Trophoblast cell (in vitro differentiated cells and primary cell): ENCODE measurements at places on chromosomes 5 and 9.

DNA sequence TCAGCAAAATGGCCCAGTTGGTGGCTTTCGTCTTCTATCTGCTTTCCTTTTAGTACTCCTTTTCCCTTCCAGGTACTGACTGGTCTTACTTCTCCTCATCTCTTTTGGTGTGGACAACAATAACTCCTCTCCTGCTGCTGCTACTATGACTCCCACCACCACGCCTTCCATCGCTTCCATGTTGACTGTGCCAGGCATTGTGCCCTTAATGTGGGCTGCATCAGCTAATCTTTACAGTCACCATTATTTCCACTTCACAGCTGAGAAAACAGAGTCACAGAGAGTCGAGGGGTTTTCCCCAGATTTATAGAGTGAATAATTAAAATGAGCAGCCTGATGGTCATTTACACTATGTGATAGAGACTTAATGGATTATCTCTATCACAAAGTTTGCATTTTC lies 184.9 kb upstream of the IL12B start:
- no peak overlapping the region for H3K4me3 ChIP-seq
- H3K4me1 ChIP-seq, result peaks cover 15% of the 10 kb centered on the region
- no peak for DNase-seq
- H3K27ac ChIP-seq, result no peak overlapping the region
- no peaks in the 10 kb centered on the region for H3K27me3 ChIP-seq
- no peaks in the 10 kb centered on the region for H3K36me3 ChIP-seq

DNA sequence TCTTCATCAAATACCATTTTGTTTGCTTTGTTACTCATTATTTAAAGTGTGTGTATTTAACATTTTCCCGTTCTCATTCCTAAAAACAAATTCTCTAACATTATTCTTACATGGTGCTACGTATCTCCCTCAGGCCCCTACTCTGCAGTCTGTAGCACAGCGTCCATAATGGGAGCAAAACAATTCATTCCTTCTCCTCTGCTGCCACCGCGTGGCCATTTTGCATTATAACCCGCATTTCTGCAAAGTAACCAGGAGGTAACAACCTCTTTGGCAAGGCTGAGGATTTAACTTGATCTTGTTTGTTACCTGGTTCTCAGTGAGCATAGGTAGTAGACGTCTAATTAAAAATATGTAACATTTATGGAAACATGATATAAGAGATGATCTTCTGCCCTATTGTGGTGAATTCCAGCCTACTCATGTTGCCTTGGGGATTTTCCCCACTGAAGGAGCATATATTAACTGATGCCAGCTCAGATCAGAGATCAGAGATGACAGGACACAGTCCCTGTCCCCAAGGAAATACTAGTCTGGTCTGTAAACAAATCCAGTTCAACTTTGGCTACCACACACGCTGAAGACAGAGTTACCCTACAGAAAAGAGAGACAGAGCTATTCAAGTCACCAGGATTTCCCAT lies 10.5 kb downstream of the OR1K1 start:
- no peaks in the 10 kb centered on the region for H3K27me3 ChIP-seq
- H3K27ac ChIP-seq, result no peak overlapping the region
- no peaks in the 10 kb centered on the region for H3K36me3 ChIP-seq
- peak; percentile 82 for DNase-seq

DNA sequence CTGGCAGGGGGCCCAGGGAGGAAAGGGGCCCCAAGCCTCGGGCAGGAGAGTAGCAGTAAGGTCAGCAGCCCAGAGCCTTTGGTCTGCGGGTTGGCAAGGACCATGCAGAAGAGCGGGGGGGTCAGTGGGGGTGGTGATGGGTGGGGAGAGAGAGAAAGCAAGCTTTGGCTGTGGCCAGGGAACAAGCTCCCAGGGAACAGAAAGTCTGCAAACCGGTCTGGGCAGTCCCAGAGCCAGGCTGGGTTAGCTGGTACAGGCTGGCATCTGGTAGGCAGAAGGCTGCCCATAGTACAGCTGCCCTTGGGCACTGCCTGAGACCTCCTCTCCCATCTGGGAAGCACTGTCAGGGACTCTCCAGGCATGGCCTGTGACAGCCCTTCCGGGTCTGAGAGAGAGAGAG lies 10.5 kb upstream of the EPB41L4B start:
- H3K4me1 ChIP-seq, result peaks cover 14% of the 10 kb centered on the region
- H3K36me3 ChIP-seq, result no peaks in the 10 kb centered on the region
- no peak overlapping the region for H3K27ac ChIP-seq
- no peaks in the 10 kb centered on the region for H3K27me3 ChIP-seq
- DNase-seq, result no peak

- DNase-seq, result no peak
- H3K27me3 ChIP-seq, result peaks cover 21% of the 10 kb centered on the region
- H3K27ac ChIP-seq, result no peak overlapping the region
- no peaks in the 10 kb centered on the region for H3K4me1 ChIP-seq
Observed at GRCh38 chr9:135076143-135076875, 11.2 kb upstream of the OLFM1 start.

- no peaks in the 10 kb centered on the region for H3K36me3 ChIP-seq
- no peak overlapping the region for H3K4me3 ChIP-seq
- DNase-seq, result no peak
- H3K27ac ChIP-seq, result no peak overlapping the region
Observed at GRCh38 chr9:70746760-70747159, 332.3 kb upstream of the KLF9 start.

- no peak overlapping the region for H3K27ac ChIP-seq
- H3K4me1 ChIP-seq, result peaks cover 4% of the 10 kb centered on the region
- no peaks in the 10 kb centered on the region for H3K36me3 ChIP-seq
- no peak overlapping the region for H3K4me3 ChIP-seq
- no peak for DNase-seq
- H3K27me3 ChIP-seq, result no peaks in the 10 kb centered on the region
Observed at GRCh38 chr5:37254581-37254980, 5.4 kb upstream of the CPLANE1 start.

DNA sequence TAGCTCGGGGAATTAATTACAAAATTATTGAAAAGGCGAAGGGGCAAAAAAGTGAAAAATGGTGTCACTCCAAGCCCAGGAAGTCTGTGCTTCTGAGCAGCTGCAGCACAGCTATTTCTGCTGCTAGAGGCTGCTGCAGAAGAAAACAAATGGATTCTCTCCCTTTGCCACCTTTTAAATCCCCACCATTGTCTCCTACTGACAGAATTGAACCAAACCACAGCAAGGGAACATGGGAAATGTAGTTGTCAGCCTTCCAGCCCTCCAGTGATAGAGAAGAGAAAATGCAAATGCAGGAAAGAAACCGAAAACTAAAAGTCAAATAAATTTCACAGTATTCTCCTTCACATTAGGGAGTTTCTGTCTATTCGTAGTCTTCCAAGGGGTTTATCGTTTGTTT lies 33.4 kb upstream of the CDC42SE2 start:
- H3K27me3 ChIP-seq, result no peaks in the 10 kb centered on the region
- H3K4me1 ChIP-seq, result no peaks in the 10 kb centered on the region
- no peak overlapping the region for H3K4me3 ChIP-seq

- no peak for DNase-seq
- no peak overlapping the region for H3K4me3 ChIP-seq
- no peaks in the 10 kb centered on the region for H3K27me3 ChIP-seq
- H3K36me3 ChIP-seq, result no peaks in the 10 kb centered on the region
- no peak overlapping the region for H3K27ac ChIP-seq
Observed at GRCh38 chr9:81080900-81081299, 608.4 kb downstream of the TLE1 start.

DNA sequence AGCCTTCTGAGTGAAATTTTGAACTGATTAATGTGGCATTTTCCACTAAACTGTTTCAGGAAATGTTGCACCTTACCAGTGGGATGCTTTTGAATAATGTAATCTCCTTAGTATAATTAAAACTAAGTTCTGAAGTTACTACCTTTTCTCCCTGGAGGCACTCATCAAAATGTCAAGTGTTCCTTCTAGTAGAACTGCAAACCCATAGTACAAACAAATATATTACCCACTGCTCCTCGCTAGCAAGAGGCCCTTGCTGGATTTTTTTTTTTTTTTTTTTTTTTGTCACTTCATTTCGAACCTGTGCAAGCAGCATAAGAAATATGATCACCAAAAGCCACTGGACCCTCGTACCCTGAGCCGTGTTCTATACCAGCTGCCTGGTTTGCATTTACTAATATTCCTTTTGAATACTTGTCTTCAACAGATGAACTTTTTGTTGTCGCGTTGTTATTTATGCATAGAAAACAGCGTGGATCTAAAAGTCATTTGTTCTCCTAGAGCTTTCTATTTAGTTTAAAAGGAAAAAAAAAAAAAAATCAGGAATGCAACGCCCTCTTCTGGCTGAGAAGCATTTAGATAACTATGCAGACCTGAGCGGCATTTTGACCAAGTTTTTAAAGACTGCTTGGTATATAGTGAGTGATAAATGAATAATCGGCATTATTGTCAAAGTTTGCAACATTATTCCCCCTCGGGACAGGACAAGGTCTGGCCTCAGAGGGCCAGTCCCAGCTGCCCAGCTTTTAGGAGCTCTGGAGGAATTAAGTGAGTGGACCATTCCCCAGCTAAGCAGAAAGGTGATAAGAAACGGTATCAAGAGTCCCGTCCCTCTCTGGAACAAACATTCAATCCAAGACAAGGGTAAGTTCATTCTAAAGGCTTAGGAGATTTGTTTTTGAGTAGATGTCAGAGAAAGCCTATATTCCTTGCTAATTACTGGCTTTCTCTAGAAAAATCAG lies 162.5 kb upstream of the KIF2A start:
- H3K27ac ChIP-seq, result no peak overlapping the region
- no peaks in the 10 kb centered on the region for H3K4me1 ChIP-seq
- DNase-seq, result peak; percentile 4
- no peaks in the 10 kb centered on the region for H3K36me3 ChIP-seq
- H3K4me3 ChIP-seq, result no peak overlapping the region

DNA sequence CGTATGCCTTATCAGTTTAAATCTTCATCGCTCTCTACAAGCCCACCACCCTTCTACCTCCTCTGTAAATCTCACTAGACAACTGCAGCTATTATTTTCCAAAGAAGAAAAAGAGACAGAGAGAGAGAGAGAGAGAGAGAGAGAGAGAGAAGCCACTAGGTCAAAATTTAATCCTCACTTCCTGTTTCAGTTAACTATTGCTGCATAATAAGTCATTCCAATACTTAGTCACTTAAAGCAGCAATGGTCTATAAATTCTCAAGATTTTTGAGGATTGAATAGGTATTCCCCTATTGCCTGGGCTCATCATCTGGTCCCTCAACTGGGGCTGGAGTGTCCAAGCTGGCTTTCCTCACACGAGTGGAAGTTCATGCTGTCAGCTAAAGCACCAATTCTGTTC lies 68.8 kb downstream of the ITGA1 start:
- H3K27ac ChIP-seq, result no peak overlapping the region
- H3K27me3 ChIP-seq, result no peaks in the 10 kb centered on the region
- H3K4me1 ChIP-seq, result no peaks in the 10 kb centered on the region
- DNase-seq, result no peak
- no peak overlapping the region for H3K4me3 ChIP-seq

DNA sequence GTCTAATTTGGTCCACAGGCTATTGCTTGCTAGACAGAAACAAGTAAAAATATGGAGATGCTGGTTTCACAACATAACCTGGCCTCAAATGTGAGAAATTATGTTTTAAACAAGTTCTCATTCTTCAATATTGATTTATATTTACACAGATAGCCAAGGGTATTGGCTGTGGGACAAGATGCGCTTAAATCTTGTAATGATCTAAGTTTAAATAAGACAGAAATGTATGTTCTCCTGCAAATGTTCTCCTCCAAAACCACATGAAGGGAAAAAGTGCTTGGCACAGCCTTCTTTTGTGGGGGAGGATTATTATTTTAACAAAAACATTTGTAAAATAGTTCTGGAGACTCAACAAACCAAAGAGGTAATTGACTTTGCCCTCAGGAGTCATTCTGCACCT lies 356.0 kb downstream of the DMAC1 start:
- no peaks in the 10 kb centered on the region for H3K4me1 ChIP-seq
- no peak for DNase-seq
- H3K27ac ChIP-seq, result no peak overlapping the region
- no peaks in the 10 kb centered on the region for H3K27me3 ChIP-seq
- H3K4me3 ChIP-seq, result no peak overlapping the region

DNA sequence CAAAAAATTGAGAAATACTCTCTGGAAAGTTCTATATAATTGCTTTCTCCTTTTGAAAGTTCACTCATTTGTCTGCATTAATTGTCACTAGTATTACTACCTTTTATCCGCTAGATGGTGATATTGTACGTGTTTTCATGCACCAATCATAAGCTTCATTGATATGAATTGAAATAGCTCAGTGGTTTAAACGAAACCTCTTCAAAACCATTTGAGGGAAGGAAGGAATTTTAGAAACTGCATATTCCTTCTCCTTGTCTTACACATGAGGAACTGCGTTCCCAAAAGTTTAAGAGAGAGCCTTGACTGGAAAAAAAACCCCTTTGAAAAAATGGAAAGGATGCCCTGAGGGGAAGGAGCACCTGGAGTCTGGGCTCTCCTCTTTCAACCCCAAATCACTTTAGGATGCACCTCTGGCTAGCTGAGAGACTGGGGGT lies 98.6 kb downstream of the YTHDC2 start:
- no peak for DNase-seq
- H3K27me3 ChIP-seq, result no peaks in the 10 kb centered on the region
- H3K27ac ChIP-seq, result no peak overlapping the region
- H3K4me1 ChIP-seq, result no peaks in the 10 kb centered on the region
- no peak overlapping the region for H3K4me3 ChIP-seq

- H3K27ac ChIP-seq, result no peak overlapping the region
- DNase-seq, result no peak
- H3K27me3 ChIP-seq, result no peaks in the 10 kb centered on the region
- H3K4me3 ChIP-seq, result no peak overlapping the region
- no peaks in the 10 kb centered on the region for H3K4me1 ChIP-seq
- H3K36me3 ChIP-seq, result no peaks in the 10 kb centered on the region
Observed at GRCh38 chr5:18800293-18801025, 1166.2 kb downstream of the TAF11L14 start.

DNA sequence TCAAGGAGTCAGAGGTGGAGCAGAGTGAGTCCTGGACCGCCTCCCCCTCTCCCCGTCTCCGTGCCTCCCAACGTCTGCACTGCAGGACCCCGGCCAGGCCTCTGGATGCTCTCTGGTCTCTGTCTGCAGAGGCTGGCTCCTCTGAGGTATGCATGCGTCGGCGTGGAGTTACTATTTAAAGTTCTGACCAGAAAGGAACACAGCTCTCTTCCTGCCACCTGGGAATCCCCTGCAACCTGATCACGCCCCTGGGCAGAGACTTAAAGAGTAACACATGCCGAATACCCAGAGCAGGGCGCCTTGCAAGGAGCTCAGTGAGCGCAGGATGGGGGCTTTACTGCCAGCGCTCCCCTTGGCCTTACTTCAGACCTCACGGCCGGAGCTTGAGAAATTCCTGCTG lies 16.0 kb downstream of the ANXA6 start:
- DNase-seq, result no peak
- no peak overlapping the region for H3K27ac ChIP-seq
- H3K36me3 ChIP-seq, result peaks cover 41% of the 10 kb centered on the region
- H3K27me3 ChIP-seq, result no peaks in the 10 kb centered on the region
- H3K4me1 ChIP-seq, result peaks cover 3% of the 10 kb centered on the region

GRCh38 chr5:113119246-113119924 lies 142.8 kb downstream of the DCP2 start:
- H3K27me3 ChIP-seq, result no peaks in the 10 kb centered on the region
- no peak overlapping the region for H3K4me3 ChIP-seq
- H3K36me3 ChIP-seq, result no peaks in the 10 kb centered on the region
- no peak for DNase-seq
- H3K27ac ChIP-seq, result no peak overlapping the region
- peaks cover 9% of the 10 kb centered on the region for H3K4me1 ChIP-seq

- no peak overlapping the region for H3K4me3 ChIP-seq
- peaks cover 49% of the 10 kb centered on the region for H3K27me3 ChIP-seq
- peaks cover 25% of the 10 kb centered on the region for H3K4me1 ChIP-seq
- no peak for DNase-seq
- H3K27ac ChIP-seq, result no peak overlapping the region
- H3K36me3 ChIP-seq, result no peaks in the 10 kb centered on the region
Observed at GRCh38 chr5:32711681-32712480, 760 bp downstream of the NPR3 start.

- no peak overlapping the region for H3K27ac ChIP-seq
- H3K4me3 ChIP-seq, result no peak overlapping the region
- DNase-seq, result no peak
- no peaks in the 10 kb centered on the region for H3K36me3 ChIP-seq
Observed at GRCh38 chr9:16721972-16722371, 148.5 kb downstream of the BNC2 start.
